Esophagus squamous epithelium (tissue), 5 donors: ENCODE measurements at places on chromosomes 7 and 10. TPM values are rescaled to one million over a fixed set of nuclear protein-coding genes. Genes with fewer than 3 reads are reported as not detected.
A peak's percentile ranks its signal among the peaks of the same experiment; 100 is the strongest.

GRCh38 chr10:82680608-82681007 lies 805.6 kb downstream of the NRG3 start:
- H3K4me1 ChIP-seq = no peaks in the 10 kb centered on the region
- H3K27me3 ChIP-seq = no peaks in the 10 kb centered on the region
- no peak for DNase-seq
- no peak overlapping the region for H3K4me3 ChIP-seq
- H3K27ac ChIP-seq = no peak overlapping the region
- no peaks in the 10 kb centered on the region for H3K36me3 ChIP-seq

DNA sequence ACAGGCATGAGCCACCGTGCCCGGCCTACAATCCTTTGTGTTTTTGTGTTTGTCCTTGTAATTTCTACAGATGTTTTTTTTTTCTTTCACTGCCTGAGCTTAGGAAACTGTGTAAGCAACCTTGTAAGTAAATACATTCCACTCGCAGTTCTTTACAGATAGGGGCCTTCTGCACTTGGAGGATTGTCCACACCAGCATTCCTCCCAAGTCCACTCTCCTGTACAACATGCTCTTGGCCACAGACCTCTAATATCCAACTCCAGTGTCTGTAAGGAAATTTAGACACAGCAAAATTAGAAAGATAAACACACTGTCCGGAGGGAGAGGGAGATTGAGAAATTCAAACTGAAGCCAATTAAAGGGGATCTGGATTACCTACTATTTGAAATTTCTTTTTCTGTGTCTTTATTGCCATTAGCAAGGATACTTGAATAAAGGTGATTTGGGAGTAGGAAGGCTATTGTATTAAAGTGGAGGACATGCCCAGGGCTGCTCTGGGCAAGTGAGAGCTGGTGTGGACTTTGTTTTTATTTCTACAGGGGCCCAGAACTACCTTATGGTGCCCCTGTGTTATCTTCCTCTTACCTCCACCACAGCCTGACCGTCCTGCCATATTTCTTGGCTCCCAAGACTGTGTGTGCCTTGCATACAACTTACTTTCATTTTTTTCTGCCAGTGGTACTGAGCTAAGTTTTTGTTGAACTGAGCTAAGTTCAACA lies 9.7 kb downstream of the MXI1 start:
- peak overlapping the region; percentile 46 for H3K27ac ChIP-seq
- no peaks in the 10 kb centered on the region for H3K27me3 ChIP-seq
- no peaks in the 10 kb centered on the region for H3K36me3 ChIP-seq
- H3K4me3 ChIP-seq = no peak overlapping the region

GRCh38 chr7:149023662-149024061 lies 4.6 kb downstream of the PDIA4 start:
- H3K27me3 ChIP-seq = no peaks in the 10 kb centered on the region
- DNase-seq = no peak
- no peak overlapping the region for H3K27ac ChIP-seq
- no peak overlapping the region for H3K4me3 ChIP-seq
- peaks cover 19% of the 10 kb centered on the region for H3K4me1 ChIP-seq

DNA sequence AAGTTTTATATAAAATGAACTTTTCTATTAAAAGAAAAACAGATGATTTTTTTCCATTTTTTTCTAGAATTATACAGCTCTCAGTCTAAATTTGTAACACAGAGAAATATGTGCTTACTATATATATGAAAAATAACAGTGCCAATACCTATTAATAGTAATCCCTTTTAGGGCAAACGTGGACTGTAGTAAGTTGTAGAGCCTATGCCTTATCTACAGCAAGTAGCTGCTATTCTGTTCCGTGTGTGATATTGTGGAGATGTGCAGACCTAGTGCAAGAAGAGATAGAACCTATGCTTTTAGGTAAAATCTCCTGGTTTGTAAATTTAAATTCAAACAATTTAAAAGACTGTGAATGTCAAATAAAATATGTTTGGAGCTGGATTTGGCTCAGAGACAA lies 72.9 kb downstream of the FAS start:
- no peaks in the 10 kb centered on the region for H3K27me3 ChIP-seq
- no peaks in the 10 kb centered on the region for H3K36me3 ChIP-seq
- H3K27ac ChIP-seq = no peak overlapping the region
- peaks cover 7% of the 10 kb centered on the region for H3K4me1 ChIP-seq
- no peak for DNase-seq

- no peaks in the 10 kb centered on the region for H3K27me3 ChIP-seq
- no peak overlapping the region for H3K27ac ChIP-seq
- H3K4me3 ChIP-seq = no peak overlapping the region
- DNase-seq = no peak
These were observed 33.7 kb downstream of the CTTNBP2 start for GRCh38 chr7:117839507-117839906.

GRCh38 chr7:44750921-44751571 lies 2.4 kb downstream of the ZMIZ2 start:
- H3K4me3 ChIP-seq = no peak overlapping the region
- H3K4me1 ChIP-seq = peaks cover 42% of the 10 kb centered on the region
- no peaks in the 10 kb centered on the region for H3K36me3 ChIP-seq
- DNase-seq = no peak

DNA sequence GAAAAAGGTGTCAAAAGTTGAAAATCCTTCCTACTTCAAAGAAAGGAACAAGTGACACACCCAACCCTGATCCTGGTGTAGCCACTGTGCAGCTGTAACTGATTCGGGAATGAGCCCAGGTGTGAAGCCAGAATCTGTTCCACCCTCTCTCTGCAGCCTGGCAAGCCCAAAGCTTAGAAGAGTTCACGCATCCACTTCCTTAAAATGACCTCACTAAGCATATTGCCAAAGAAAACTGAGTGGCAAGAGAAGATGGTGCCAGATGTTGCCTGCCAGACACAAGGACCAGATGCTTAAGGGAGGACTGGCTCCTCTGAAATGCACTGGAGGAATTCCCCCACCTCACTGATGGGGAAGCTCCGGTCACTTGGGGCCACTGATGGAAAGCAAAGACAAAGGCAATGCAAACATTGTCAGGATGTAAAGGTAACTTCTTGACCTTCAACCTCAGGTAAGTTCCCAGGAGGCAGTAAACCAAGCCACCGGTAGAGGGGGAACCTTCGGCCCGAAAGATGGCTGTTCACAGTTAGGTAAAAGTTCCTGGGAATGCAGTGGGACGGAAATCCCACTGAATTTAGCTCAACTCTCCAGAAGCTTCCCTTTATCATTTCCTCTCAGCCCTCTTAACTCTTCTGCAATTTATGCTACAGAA lies 554.9 kb downstream of the KCNMA1 start:
- no peaks in the 10 kb centered on the region for H3K36me3 ChIP-seq
- H3K4me1 ChIP-seq = peaks cover 3% of the 10 kb centered on the region
- no peak overlapping the region for H3K4me3 ChIP-seq
- DNase-seq = no peak

DNA sequence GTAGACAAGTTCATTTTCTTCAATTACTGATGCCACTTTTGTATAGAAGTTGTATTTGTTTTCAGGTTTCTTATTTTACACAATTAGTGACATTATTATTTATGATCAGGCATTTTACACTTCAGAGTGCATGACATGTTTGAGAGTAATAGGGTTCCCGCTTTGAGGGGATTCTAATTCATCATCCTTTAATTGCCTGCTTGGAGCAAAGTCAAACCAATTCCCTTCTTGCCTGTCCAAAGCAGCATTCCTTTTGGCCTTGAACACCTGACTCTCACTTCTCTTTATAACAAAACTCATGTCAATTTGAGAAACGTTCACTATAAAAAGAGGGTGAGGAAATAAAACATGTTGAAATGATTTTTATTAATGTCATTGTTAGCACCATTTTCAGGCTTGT lies 1149.4 kb downstream of the NXPH1 start:
- H3K27ac ChIP-seq = no peak overlapping the region
- no peaks in the 10 kb centered on the region for H3K27me3 ChIP-seq
- no peak overlapping the region for H3K4me3 ChIP-seq
- no peaks in the 10 kb centered on the region for H3K36me3 ChIP-seq
- no peaks in the 10 kb centered on the region for H3K4me1 ChIP-seq
- DNase-seq = no peak

GRCh38 chr10:122075171-122075570 lies 86.2 kb downstream of the TACC2 start:
- H3K36me3 ChIP-seq = no peaks in the 10 kb centered on the region
- no peak overlapping the region for H3K4me3 ChIP-seq
- no peak overlapping the region for H3K27ac ChIP-seq
- H3K4me1 ChIP-seq = peaks cover 8% of the 10 kb centered on the region
- no peaks in the 10 kb centered on the region for H3K27me3 ChIP-seq

DNA sequence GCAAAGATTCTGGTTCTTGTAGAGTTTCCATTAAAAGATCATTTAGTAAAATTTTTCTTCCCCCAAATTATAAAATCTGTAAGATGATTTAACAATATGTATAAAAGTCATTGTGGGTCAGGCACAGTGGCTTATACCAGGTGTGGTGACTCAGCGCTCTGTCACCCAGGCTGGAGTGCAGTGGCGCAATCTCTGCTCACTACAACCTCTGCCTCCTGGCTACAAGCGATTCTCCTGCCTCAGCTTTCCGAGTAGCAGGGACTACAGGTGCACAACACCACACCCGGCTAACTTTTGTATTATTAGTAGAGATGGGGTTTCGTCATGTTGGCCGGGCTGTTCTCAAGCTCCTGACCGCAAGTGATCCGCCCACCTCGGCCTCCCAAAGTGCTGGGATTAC lies 68.0 kb downstream of the SEPTIN14 start:
- no peaks in the 10 kb centered on the region for H3K4me1 ChIP-seq
- H3K4me3 ChIP-seq = no peak overlapping the region
- H3K27me3 ChIP-seq = no peaks in the 10 kb centered on the region
- no peak overlapping the region for H3K27ac ChIP-seq
- no peaks in the 10 kb centered on the region for H3K36me3 ChIP-seq

GRCh38 chr10:60998932-60999331 lies 54.9 kb upstream of the RHOBTB1 start:
- no peak overlapping the region for H3K4me3 ChIP-seq
- H3K4me1 ChIP-seq = peaks cover 3% of the 10 kb centered on the region
- H3K27me3 ChIP-seq = no peaks in the 10 kb centered on the region
- H3K36me3 ChIP-seq = no peaks in the 10 kb centered on the region
- H3K27ac ChIP-seq = no peak overlapping the region
- no peak for DNase-seq

- H3K27ac ChIP-seq = no peak overlapping the region
- no peaks in the 10 kb centered on the region for H3K36me3 ChIP-seq
- no peaks in the 10 kb centered on the region for H3K27me3 ChIP-seq
- peaks cover 15% of the 10 kb centered on the region for H3K4me1 ChIP-seq
- no peak for DNase-seq
These were observed 46.1 kb upstream of the CACUL1 start for GRCh38 chr10:118800920-118801319.

GRCh38 chr10:70513848-70514309 lies 35.3 kb downstream of the PALD1 start:
- H3K4me3 ChIP-seq = no peak overlapping the region
- no peak for DNase-seq
- no peaks in the 10 kb centered on the region for H3K36me3 ChIP-seq

DNA sequence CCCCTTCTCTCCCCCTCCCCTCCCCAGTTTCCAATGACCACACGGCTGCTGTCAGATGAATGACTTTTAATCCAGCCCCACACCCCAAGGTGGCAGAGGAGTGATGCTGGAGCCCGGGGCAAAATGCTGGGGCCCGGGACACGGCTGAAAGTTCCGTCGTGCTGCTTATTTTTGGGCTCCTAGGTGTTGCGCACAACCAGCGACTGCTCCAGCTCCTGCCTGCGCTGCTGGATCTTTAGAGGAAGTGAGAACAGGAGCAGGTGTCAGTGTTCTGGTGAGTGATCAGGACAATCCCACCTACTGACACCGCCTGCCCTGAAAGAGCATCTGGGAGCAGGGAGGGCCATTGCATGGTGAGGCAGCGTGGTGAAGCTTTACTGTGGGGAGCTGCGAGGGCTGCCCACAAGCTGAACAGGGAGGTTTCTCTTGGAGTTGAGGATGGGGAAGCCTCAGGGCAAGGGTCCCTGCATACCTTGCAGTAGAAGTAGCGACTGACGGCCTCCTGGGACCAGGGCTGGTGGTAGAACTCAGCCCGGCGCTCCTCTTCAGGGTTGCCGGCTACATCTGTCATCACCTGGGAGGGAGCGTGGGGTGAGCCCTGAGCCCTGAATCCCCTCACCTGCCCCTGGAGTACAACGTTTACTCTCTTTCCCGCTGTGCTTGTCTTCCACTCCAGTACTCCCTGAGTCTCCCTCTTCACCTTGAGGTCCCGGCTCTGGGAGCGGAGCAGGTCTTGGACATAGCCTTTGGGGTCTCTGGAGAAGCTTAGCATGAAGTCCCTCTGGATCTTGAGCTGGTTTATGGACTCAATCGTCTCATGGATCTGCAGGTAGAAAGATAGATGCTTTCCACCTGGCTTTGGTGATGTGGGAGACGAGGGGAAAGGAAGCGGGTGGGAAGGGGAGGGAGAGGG lies 6.9 kb downstream of the CHPF2 start:
- no peak for DNase-seq
- H3K4me3 ChIP-seq = no peak overlapping the region
- peaks cover 8% of the 10 kb centered on the region for H3K4me1 ChIP-seq

DNA sequence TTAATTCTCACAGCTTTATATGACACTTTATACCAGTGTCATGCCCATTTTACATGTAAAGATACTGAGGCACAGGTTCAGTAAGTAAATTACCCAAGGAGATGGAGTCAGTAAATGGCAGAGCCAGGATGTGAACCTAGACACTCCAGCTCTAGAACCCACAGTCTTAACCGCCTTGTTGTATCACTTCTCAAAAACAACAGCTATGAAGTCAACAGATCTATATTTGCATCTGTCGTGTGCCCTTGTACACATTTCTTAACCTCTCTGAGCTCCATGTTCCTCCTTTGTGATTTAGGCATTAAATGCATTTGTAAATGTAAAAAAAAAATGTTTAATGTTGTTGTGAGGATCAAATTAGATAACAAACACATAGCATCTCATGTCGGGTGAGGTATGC lies 716.2 kb downstream of the SUGCT start:
- no peaks in the 10 kb centered on the region for H3K36me3 ChIP-seq
- no peak overlapping the region for H3K27ac ChIP-seq
- H3K27me3 ChIP-seq = no peaks in the 10 kb centered on the region
- H3K4me3 ChIP-seq = no peak overlapping the region

DNA sequence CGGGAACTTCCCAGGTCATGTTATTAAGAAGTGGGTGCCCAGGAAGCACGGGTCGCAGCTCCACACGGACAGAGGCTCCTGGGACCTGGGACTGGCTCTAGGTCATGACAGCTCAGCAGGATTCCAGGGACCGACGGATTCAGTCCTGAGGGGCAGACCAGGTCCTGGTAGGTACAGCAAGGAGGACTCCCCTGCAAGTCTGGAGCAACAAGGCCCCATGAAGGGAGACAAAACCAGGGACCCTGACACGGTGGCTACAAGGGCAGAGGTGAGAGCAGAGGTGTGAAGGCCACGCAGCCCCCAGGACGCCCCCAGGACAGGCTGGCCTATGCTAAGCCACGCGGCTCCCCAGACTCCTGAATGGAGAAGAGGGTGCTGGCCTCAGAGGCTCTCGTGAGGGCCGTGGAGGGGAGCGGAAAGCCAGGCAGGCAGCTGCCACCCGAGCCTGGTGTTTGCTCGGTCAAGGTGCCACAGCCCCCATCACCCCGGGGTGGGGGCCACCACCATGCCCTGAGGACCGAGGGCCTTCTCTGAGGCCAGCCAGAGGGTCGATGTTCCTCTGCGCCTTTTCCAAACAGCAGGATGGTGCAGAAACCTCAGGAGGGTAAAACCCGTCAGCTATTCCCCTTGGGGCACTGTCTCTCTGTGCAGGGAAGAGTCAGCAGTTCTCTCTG lies 348.9 kb downstream of the PTPRN2 start:
- H3K27ac ChIP-seq = no peak overlapping the region
- H3K27me3 ChIP-seq = no peaks in the 10 kb centered on the region
- H3K4me3 ChIP-seq = no peak overlapping the region
- H3K4me1 ChIP-seq = no peaks in the 10 kb centered on the region

Gene SLC26A4
- 0.13 TPM for total RNA-seq

Gene PLEKHS1
- not detected for total RNA-seq

Gene MSMB
- 8.4 TPM for total RNA-seq

Gene TBX20
- not detected for total RNA-seq

Gene EPHA1
- total RNA-seq = 64.5 TPM

Gene ACSL5
- 15.9 TPM for total RNA-seq

Gene CYP26C1
- total RNA-seq = not detected

Gene GNGT1
- total RNA-seq = not detected
